Activated T-helper 1 cell treated with anti-CD3 and anti-CD28 coated beads, Interleukin-12 subunit alpha, Interleukin-12 subunit beta, Interleukin-2, Interleukin-4 antibody, amounts not matched to agents 30 ng/mL and 10 ng/mL and 1 ng/mL, durations not matched to agents 14 hours and 24 hours and 36 hours (primary cell): ENCODE measurements at places on chromosomes 3 and 15. TPM values are rescaled to one million over a fixed set of nuclear protein-coding genes. Genes with fewer than 3 reads are reported as not detected.
A peak's percentile ranks its signal among the peaks of the same experiment; 100 is the strongest.

GRCh38 chr15:73712107-73712506 lies 27.9 kb downstream of the CD276 start:
- no peak for DNase-seq

DNA sequence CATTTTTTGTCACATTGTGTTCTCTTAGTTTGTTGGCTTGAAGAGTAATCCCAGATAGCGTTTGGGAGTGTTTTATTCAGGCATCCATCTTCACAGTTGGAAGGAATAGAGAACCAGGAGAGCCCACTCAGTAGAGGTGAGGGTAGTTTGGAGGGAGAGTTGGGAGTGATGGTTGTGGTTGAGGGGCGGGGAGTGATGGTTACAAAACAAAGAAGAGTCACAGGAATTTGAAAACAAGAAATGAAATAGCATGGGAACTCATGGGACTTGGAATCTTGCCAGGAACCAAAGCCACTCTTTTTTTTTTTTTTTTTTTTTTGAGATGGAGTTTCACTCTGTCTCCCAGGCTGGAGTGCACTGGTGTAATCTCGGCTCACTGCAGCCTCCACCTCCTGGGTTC lies 36.3 kb downstream of the DUT start:
- no peak for DNase-seq

GRCh38 chr15:32763295-32763694 lies 45.5 kb downstream of the GREM1 start:
- DNase-seq: no peak

DNA sequence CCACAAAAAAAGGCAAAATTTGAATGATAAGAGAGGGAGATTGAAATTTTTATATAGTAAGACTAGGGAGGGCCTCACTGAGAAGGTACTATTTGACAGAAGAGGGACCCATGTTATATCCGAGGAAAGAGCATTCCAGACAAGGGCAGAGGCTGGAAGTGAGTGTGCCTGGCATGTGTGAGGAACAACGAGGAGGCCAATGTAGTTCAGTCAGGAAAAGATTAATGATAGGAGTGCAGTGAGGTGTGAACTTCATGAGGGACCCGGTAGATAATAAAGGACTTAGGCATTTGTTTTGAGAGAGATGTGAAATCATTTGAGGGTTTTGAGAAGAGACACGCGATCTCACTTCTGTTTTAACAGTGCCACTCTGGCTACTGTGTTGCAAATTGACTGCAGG lies 36.3 kb downstream of the ASTE1 start:
- no peak for DNase-seq

- peak; percentile 9 for DNase-seq
Measured at GRCh38 chr3:63934041-63934866, 22.1 kb upstream of the SCAANT1 start.

DNA sequence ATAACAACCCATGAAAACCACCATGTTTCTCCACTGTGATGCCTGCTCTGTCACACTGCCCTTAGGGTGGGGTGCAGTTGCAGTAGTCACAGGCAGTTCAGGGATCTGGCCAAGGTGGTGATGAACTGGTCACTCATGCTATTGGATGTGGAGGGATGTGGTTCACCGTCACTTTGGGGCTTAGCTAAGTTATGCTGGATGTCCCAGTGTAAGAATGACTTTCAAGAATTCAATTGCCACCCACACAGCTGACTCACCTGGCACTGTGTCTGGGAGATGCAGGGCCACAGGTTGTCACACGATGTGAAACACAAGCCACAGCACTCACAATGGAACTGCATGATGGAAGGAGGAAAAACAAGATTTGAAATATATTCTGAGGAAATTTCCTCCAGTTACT lies 146.1 kb upstream of the CTNNB1 start:
- no peak for DNase-seq

DNA sequence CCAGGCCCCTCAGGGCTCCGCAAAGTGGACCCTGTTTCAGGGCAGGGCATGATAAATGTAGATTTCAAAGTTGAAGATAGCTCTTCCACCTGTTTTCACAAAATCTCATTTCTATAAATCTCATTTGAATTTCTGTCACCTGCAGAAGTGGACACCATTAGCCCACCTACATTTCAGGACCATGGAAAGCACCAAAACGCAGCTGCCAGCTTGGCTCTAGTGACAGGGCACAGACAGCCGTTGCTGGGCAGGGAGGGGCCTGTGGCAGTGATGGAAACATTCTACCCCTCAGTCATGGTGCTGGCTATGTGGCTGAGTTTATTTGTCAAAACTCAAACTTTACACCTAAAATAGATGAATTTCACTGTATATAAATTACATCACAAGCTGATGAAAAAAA lies 40.4 kb downstream of the PRR23E start:
- no peak for DNase-seq

DNA sequence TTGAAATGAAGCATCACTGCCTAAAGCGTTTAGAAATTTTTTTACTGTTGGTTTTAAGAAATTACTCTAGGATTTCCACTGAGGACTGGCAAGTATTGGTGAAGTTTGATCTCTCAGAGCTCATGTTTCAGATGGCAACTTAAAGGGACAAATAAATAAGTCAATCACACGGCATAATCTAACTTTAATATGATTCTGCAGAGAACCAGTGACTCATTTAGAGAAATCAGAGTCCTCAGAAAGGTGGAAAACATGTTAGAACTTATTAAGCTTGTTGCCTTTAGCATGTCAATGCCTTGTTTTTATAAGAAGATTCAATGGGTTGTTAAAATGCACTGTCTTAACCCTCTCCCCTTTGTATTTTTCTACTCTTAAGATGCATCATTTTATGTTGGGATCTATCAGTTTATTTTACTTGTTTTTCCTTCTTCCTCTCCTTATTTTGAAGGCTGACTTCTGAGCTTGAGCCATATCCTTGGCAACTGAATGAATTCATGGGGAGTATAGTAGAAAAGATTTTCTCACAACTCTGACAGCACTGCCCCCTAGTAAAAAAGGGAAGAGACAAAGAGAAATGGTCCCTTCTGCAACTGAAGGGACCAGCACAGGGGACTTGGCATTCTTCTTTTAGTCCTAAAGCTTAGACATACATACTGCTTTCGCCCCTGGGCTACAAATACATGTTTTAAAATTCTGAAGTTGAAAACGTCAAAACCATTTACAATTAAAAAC lies 431.2 kb downstream of the LPP start:
- no peak for DNase-seq

DNA sequence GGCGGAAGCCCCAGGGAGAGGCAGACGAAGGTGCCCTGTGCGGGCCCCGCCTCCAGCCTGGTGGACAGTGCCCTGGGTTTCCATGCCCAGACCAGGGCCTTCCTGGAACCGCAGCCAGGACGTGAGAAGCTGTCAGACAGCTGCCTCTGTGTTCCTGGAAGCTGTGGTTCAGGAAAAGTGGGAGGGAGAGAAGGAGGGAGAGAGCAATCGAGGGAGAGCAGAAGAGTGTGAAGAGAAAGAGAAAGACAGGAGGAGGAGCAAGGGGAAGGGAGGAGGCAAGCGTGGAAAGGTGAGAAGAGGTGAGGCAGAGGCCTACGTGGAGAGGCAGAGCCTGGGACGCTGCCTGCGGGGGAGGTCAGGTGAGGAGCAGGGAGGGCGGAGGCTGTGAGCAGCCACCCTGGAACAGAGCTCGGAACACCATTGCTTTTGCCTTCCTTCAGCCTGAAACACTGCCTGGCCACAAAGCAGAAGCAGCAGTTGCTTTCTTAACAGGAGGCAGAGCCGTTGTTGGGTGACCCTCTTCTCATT lies 18.6 kb downstream of the ZDHHC19 start:
- DNase-seq: no peak

DNA sequence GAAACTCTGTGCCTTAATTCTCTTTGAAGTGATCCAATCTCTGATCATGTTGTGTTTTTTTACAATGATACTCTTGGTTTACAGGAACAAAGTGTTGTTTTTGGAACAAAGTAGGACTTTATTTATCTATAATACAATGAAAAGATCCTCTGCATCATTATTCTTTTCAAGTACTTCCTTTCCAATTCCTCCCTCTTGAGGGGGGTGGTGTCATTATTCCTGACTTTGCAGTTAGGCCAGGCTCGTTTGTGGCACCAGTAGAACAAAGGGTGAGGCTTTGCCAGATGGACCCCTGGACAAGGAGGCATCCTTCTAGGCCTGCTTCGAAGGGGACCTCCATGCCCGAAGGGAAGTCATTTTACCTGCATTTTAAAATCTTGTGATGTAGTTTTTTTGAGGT lies 41.7 kb upstream of the ZBTB38 start:
- no peak for DNase-seq

DNA sequence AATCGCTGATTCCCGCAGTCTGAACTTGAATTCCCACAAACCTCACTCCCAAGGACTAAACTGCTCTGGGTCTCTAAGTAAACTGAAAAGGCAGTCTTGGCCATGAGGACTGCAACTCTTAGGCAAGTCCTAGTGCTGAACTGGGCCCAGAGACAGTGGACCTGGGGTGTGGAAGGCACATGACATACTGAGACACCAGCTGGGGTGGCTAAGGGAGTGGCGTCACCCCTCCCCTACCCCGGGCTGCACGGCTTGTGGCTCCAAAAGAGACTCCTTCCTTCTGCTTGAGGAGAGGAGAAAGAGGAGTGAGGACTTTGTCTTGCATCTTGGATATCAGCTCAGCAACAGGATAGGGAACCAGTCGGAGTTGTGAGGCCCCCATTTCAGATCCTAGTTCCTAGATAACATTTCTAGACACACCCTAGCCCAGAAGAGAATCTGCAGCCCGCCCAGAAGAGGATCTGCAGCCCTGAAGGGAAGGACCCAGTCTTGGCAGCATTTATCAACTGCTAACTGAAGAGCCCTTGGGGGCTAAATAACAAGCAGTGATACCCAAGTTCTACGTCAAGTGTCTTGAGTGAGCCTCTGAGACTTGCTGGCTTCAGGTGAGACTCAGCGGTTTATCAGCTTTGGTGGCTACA lies 110.7 kb upstream of the C3orf80 start:
- no peak for DNase-seq

GRCh38 chr15:88663141-88663621 lies 24.4 kb downstream of the ISG20 start:
- DNase-seq: no peak

DNA sequence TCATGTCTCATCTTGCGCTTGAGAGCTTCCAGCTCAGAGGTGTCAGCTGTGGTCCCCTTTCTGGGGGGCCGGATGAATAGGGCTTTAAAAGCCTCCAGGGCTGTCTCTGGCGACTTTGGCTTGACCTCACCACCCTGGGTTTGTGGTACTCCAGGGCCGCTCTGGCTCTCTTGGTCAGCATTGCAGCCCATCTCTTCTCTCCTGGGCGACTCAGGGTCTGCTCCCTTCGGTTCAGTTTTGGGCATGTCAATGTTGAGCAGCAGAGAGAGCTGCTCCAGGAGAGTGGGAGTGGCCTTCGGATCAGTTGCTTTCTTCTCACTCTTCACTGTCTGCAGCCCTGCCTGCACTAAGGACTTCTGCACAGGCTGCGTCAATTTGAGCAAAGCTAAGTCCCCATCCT lies 127.9 kb downstream of the FMN1 start:
- no peak for DNase-seq

DNA sequence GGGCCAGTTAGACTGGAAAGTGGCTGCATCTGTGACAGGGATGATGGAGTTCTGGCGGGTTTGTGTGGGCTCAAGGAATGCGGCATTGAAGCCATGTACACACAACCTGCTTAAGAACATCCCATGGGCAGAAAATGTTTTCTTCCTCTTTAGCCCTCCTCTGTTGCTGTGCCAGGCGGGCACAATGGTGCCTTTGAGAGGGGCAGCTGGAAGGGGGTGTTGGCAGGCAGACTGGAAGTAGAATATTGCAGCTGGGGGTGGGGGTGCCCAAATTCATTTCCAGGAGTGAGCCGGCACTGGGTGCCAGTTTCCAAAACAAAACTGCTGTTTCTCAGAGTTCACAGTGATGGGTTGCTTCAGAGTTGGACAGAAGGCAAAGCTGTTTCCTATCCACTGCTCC lies 91.8 kb upstream of the ETV5 start:
- no peak for DNase-seq

GRCh38 chr15:98401029-98401428 lies 247.3 kb upstream of the IGF1R start:
- no peak for DNase-seq

The C3orf70 gene
- 0.10 TPM in 2 replicates for total RNA-seq

The MESP1 gene
- 4.6 and 6.6 TPM in 2 replicates for total RNA-seq

The MST1R gene
- total RNA-seq: 1.6 and 2.5 TPM in 2 replicates

The ZBED2 gene
- 812 and 827 TPM in 2 replicates for total RNA-seq

The ACAD11 gene
- 14.1 and 14.3 TPM in 2 replicates for total RNA-seq

The ST8SIA2 gene
- not detected in 2 replicates for total RNA-seq

The CXCR6 gene
- 27.2 and 27.9 TPM in 2 replicates for total RNA-seq

The ARGFX gene
- not detected in 2 replicates for total RNA-seq
